ENCODE measurements at places on chromosomes 13 and 19.

DNA sequence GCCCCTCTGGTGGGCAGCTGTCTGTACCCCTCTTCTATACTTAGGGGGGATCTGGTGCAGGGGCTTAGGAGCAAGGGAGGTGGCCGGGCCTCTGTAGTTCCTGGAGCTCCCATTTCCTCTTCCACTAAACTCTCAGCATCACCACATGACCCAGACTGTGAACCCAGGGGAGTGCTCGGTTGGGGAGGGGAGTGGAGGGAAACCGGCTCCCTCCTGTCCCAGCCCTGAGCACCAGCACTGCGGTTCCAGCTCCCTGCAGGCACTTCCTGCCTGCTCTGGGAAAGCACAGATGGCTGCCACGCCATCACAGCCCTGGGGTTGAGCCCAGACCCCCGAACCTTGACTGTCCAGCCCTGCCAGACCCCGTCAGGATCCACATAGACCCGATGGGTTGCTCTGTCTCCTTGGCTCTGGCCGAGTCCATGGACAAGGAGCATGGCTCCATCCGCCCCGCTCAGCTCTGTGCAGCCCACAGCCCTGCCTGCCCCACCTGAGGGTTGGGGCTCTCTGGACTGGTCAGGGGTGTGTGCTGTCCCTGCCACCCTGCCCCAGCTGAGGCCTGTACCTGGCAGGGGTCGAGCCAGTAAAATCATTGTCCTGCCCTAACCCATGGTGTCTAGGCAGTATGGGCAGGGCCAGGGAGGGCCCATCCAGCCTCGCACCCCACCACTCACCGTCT, 36.0 kb upstream of the SLC7A10 start:
- no peak for DNase-seq

- no peak for DNase-seq
Observed at GRCh38 chr19:11570039-11570462, 7.4 kb downstream of the ACP5 start.

GRCh38 chr19:4334929-4335570, 3.6 kb downstream of the STAP2 start:
- no peak for DNase-seq

DNA sequence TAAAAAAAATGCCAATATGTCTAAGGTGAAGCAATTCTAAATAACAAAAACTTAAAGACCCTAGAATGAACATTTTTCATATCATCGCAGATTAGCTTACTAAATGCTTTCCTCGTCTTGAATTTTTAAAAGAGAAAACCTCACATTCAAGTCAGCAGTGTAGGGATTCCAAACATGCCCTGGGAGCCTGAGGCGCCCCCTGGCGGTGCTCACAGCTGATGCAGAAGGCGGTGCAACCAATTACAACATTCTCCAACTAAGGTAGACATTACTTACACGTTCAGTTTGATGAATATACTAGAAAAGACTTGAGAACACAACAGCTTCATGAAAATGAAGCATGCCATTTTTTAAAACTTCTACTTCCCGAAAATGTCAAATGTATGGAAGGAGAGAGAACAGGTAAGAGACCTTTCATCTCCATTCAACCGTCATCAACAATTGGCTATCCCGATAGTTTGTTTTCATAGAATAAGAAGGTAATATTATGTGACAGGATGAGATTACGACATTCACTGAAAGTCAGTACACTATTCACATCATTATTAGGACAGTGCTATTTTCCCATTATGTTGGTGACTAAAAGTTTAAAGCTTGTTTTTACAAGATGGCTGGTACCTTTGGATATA, 304.4 kb downstream of the DCLK1 start:
- DNase-seq: no peak

GRCh38 chr13:75566658-75567057, 17.1 kb downstream of the UCHL3 start:
- no peak for DNase-seq

DNA sequence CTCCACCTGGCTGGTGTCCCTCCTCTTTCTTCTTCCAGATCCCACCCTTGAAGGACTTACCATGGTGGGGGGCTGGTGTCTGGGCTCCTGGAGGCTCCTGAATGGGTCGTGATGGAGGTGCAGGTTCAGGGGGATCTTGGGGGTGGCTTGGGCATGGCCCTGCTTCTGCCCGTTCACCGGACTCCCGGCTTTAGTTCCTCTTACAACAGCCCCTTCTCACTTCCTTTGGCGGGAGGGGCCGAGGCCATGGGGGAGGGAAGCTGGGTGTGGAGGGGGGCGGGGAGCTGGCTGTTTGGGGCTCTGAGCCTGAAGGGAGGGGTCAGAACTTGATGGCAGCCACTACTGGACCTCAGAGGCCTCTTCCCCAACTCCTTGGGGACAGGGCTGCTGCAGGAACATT, at the start of gene MYO1F:
TSS of gene MYO1F (minus strand) at position 196 of the 400 bp plus-strand sequence. CDS start at position 63, 133 bp downstream.
- DNase-seq: no peak

DNA sequence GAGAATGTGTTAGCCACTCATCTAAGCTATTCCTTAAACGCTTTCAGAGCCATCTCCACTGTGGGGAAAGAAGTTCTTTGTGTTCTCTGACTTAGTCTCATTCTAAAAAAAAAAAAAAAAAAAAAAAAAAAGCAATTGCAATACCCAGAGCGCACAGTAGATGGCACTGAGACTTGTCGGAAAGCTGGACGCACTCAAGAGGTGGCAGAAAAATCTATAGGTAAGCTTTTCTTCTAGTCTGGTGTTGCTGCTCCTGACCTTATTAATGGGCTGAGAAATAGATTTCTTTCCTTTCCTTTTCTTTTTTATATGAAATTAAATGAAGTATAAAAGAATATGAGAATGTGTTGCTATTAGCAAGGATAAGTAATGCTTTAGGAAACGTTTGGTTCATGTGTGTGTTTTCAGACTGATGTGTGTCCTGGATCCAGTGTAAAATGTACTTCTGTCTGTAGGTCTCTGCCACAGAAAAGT, 4.7 kb upstream of the GJB2 start:
- DNase-seq: no peak

Measured in GM04503 (cell line).